ENCODE measurements at places on chromosomes 1 and 21.

DNA sequence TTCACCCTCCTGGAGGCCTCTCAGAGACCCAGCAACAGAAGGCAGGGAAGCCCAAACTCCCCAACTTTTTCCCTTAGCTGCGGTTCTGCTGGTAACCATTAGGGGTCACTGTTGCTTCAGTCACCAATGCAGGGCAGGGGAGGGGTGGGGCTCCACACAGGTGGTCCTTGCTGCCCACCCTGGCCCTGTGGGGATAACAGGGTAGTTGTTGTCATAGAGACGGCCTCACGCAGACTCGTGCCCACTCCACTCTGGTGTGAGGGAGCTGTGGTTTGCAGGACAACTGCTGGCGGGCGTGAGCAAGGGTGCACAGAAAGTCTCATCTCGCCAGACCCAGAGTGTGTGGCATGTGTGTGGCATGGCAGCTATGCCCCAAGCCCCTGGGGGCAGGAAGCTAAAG lies 19.9 kb downstream of the INSRR start:
- DNase-seq = no peak

- DNase-seq = no peak
Measured at GRCh38 chr1:14242123-14242522, 356.4 kb upstream of the KAZN start.

DNA sequence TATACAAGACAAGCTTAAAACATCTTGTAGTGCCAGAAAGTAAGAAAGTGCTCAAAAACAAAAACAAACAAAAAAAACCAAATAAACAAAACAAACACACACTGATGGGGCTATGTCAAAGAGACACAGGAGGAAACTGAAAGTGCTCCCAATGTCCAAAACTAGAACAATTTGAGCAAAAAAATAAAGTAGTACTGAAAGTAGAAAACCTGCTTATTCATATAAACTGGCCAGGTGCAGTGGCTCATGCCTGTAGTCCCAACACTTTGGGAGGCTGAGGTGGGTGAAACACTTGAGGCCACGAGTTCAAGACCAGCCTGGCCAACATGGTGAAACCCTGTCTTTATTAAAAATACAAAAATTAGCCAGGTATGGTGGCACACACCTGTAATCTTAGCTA lies 129.9 kb downstream of the GLUL start:
- no peak for DNase-seq

GRCh38 chr1:97505289-97505688 lies 415.5 kb downstream of the DPYD start:
- no peak for DNase-seq

DNA sequence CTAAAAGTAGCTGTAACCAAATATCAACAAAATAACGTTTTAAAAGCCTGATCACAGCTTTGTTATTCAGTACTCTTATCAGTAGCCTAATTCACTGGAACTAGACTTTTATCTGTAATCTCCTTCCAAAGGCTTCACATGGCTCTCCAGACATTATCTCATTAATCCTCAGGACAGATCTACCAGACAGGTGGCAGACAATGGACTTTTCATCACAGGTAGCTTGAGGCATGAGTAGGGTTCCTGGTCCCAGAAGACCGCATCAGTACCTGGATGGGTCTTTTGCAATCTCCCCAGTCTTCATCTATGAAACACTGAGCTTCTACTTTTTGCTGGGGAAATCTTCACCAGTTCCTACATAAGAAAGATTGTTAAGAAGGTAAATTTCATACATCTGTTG lies 132.2 kb upstream of the FOXD3 start:
- no peak for DNase-seq

DNA sequence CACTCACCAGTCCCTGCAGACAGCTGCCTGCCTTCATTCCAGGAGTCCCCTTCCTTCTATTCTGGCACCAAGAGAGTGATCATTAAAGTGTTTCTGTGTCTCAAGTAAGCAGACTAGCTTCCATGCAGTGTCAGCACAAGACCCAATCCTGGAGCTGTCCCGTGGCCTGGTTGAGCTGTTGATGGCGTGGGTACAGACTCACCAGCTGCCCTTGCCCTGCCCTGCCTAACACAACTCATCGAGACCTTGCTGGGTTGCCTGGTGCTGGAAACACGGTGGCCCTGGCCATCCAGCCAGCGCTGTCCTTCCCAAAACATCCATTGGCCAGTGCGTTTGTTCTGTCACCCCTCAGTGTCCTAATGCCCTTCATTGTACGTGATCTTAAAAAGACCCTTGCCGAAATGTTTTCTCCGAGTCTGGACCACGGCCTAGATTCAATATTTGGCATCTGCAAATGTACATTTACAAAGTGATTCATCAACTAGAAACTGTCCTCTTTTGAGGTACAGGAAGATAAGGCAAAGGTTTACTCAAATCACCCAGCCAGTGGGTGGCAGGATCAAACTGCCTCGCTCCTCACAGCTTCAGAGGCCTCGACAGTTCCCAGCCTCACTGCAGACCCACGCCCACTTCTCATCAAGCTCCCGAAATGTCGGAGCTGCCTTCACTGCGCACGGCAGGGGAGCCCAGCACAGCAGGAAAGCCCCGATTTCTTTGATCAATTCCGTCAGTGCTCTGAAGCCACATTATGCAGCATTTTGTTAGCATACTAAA lies 494.2 kb downstream of the KIF26B start:
- DNase-seq = no peak

DNA sequence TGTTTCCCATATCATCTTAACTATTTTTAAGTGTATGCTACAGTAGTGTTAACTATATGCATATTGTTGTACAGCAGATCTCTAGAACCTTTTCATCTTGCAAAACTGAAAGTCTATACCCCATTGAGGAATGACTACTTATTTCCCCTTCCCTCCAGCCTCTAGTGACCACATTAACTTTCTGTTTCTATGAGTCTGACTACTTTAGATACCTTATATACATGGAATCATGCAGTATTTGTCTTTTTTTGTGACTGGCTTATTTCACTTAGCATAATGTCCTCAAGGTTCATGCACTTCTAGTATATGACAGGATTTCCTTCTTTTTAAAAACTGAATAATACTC lies 96.5 kb upstream of the BTG3 start:
- DNase-seq = no peak

- DNase-seq = no peak
Measured at GRCh38 chr21:41258617-41259016, 58.0 kb upstream of the FAM3B start.

GRCh38 chr1:82386365-82387011 lies 585.8 kb downstream of the ADGRL2 start:
- no peak for DNase-seq

- DNase-seq = no peak
Measured at GRCh38 chr1:206534552-206534951, 27.2 kb downstream of the RASSF5 start.

- DNase-seq = no peak
Measured at GRCh38 chr1:234597894-234598293, 12.1 kb downstream of the IRF2BP2 start.

DNA sequence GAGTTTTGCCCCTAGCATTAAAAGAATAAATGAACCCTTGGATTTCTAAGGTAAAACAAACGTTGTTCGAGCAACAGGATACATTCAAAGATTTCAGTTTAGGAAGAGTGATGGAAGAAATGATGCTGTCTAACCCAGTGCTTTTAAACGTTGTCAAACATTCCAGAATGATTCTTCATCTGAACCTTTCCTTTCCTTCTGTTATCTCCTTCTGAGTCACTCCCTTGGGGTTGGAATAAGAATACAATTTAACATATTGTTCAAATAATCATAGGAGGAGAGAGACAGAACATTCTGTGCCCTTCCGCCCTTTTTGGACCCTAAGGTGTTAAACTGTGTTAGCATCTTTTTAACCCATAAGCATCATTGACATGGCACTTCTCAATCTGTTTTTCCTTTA lies 61.1 kb upstream of the RCOR3 start:
- DNase-seq = no peak

DNA sequence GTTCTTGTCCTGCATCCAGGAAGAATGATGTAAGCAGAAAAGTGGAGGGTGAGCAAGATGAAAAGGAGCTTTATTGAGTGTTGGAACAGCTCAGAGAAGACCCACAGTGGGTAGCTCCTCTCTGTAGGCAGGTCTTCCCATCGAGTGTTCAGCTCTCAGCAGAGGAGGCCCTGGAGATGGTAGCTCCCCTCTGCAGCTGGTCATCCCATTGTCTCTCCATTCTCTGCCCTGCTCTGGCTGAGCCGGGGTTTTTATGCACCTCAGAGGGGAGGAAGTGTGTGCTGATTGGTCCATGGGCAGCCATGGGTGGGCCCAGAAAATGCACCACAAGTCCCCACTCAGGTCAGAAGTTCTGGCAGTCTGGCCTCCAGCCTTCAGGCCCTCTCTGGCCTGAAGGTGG lies 713.7 kb downstream of the MATN1 start:
- DNase-seq = no peak

DNA sequence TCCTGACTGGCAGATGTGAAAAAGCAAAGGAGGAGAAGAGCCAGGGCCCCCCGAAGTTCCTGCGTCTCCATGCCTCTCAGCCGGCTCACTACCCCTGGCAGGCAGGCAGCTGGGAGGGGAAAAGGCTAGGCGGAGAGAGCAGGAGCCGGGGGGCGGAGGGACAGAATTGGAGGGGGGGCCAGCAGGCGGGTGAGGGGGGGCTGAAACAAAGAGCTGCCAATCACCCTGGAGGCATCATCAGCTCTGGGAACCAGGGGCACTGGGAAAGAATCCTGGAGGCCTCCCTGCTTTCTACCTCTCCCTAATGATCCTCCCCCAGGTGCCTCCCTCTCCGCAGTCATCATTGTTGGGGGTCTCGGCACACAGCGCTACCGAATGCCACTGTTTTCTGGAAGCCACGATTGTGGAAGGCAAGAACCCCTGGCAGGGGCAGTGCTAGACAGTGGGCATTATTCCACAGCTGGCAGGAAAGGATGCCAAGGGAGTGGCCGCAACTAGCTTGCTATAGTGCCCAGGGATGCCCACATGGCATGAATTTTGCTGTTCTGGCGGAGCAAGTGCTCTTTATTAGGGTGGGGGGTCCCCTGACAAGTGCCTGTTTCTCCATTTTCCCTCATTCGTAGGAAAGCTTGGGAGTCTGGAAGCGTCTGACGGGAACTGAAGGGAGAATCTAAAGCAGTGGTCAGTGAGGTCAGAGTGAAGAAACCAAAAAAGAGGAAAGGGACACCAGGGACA lies at the start of gene THBS3:
Gene THBS3 (minus strand): TSS at position 92 of the 735 bp plus-strand sequence. CDS start 21 bp downstream, at position 71.
- no peak for DNase-seq

DNA sequence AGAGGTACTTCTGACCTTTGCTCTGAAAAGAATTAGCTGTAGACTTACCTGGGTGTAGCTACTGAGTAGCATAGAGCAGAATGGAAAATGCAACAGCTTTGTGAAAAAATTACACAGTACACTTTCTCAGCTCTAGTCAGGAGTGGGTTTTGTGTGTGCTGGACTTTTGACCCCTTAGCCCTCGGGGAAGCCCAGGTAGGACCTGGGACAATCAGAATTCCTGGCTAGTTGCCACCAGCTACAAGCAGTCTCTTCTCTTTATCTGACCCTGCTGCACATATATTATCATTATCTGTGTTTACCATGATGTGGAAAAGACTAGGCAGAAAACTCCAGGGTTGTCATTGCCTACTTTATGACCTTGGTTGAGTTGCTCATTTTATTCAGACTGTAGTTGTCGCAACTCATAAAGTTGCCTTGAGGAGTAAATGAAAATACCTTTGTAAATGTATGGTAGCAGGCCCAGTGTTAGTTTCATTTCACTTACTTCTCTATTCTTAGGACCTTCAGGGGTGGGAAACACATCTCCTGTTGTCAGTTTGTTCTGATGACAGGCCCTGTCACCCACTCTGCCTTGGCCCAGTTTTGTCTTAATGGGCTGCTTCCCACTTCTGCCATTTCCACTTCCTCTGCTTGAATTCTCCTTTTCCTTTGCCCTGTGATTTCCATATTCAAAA lies 5.4 kb downstream of the NEK7 start:
- DNase-seq = no peak

- DNase-seq = no peak
Measured at GRCh38 chr1:198630863-198631262, 8.0 kb upstream of the PTPRC start.

- no peak for DNase-seq
Measured at GRCh38 chr1:242008826-242009495, 10.1 kb upstream of the MAP1LC3C start.

- DNase-seq = no peak
Measured at GRCh38 chr1:26477446-26478152, 5.4 kb downstream of the HMGN2 start.

GRCh38 chr1:118473825-118474224 lies 288.8 kb upstream of the SPAG17 start:
- DNase-seq = no peak

- no peak for DNase-seq
Measured at GRCh38 chr1:231591466-231591865, 35.1 kb upstream of the DISC1 start.

DNA sequence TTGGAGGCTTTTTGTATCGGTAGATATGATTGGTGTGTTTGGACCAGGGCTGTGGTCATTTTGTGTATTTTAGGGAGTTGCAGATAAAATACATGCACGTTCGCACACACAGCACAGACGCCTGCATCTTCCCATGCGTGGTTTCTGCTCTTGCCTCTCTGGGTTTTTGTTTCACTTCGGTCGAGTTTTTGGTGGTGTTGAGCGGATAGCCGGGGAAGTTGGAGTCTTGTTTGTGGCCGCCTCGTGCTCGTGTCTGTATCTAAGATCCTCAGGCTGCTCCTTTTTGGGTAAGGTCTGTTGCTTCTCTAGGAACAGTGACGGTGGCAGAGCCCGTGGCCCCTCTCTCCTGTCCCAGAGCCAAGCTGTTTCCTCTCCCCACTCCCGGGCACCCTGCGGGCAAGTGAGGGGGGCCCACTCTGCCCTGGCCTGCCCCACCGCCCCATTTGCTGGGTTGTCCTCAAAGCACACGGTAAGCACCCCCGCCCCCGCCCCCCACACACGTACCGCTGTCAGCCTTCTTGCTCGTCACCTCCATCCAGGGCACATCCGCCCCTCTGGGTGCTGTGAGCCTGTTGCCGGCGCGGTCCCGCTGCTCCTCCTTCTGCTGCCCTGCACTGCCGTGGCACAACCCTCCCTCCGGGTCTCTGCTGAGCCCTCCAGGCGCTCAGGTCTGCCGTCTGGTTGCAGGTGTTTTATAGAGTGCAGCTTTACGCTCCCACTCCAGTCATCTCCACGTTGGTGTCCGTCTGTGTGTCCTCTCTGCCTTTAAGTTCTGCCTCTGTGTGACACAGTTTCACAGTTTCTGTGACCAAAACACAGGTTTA lies 51.9 kb downstream of the AGPAT3 start:
- peak; percentile 52 for DNase-seq

DNA sequence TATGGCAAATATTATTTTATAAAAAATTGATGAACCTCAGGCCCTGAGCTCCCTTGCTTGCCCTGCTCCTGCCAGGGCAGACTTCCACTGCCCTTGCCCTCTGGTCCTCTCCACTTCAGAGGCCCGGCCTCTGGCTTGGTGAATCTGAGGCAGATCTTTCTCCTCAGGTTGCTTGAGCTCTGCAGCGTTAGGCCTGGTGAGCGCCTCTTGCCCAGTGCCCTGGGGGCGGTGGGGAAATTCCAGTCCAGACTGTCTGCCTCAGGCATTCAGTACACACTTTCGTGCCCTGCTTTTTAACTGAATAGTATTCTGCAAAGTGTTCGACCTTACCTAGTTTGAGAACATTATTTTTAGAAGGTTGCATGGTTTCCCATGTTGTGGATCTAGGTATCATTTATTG lies 98.2 kb downstream of the PCBP3 start:
- DNase-seq = no peak
